Anterior cingulate cortex (tissue), 58 donors: ENCODE measurements at places on chromosomes 7 and 10.
A peak's percentile ranks its signal among the peaks of the same experiment; 100 is the strongest.

DNA sequence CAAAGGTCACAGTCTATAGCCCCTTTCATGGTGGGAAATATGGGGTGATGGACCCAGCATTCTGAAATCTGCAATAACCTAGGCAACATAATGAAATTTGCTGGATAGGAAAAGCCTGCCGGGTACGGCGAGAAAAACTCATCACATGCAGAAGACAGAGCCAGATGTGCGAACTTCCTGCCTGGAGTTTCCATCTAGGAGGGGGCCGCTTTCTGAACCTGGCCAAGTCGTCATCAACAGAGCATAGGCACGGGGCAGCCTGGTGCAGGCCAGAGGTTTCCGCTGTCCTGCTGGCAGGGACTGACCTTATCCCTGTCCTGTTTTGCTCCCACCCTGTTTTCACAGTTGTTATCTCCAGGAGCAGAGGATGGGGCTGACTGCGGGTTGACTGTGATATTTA, 27.4 kb downstream of the CCDC3 start:
- DNase-seq, result no peak

GRCh38 chr7:19830604-19831003, 57.2 kb upstream of the TMEM196 start:
- no peak for DNase-seq

- no peak for DNase-seq
Observed at GRCh38 chr7:105538339-105538738, 6.3 kb downstream of the RINT1 start.

DNA sequence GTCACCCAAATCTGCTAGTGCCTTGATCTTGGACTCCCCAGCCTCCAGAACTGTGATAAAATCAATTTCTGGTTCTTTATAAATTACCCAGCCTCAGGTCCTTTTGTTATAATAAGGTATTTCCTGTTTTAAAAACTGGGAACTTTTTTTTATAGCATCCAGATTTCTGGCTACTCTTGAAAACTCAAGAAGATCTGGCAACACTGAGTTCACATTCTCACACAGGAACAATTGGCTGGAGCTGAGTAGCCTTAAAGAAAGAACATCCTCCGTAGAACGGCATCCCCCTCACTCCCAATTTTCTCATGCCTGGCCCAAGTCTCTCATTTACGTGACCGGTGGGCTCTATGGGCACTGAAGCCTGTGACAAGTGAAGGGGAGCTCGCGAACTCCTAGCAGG, 47.1 kb downstream of the SLC35G1 start:
- no peak for DNase-seq

DNA sequence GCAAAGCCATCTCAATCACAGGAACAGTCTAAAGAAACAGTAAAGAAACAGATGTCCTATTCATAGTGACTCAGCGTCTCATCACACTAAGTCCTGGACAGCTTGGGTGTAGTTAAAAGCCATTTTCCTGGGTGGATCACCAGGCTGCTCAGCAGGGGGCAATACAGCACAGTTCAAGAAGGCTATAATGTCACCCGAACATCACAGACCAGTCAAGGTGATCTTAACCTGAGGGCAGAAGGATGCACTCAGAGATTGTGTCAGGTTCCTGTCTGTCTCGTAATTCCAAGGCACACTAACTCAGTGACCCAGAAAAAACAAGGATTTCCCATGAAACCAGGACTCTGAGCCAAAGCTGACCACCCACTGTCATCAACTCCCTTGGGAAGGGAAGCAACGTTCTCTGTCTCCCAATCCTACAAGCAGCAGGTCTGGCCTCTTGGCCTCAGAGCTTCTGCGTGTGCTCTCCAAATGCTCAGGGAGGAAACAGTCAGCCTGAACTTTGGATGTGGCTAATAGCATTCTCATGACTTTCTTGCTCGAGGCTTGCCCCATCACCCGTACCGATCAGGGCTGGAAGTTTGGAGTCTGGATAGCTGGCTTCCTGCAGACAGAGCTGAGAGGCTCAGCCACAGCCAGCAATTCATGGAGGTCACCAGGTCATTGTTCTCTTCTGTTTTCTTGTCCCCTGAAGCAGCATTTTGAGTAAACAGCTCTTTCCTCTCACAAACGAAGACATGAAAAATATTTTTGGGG, 90.4 kb upstream of the FAM171A1 start:
- no peak for DNase-seq

DNA sequence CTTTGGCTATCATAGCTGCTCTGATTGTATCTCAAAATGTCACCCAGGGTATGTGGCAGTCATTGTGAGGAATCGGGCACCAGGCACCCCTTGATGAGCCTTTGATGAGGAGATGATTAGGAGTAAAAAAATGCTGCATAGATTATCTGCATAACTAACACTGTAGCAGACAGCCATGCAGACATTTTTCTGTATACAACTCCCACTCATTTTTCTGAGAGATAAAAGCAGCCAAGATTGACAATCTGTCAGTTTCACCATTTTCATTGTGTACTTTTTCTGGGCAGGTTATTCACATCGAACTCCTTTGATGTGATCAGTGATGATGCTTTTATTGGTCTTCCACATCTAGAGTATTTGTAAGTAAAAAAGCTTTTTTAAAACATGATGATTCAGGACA, 19.4 kb downstream of the LGI1 start:
- DNase-seq, result no peak

DNA sequence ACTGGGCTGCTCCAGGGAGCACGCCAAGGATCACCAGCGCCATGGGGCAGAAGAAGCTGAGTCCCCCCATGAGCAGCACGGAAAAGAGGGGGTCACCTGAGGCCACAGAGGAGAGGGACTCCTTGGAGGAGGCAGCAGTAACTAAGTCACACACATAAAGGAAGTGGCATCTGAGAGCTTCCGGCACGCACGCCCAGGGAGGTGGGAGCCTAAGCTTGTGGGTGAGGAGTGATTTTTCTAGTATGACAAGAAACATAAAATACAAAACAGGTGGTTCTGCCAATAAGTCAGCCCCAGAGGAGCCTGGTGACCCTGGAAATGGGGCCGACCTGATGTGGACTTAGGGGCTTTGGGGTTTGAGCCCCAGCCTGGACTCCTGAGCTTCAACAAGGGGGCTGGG, 60.8 kb downstream of the CARD11 start:
- no peak for DNase-seq

GRCh38 chr7:85025312-85025756, 161.5 kb downstream of the SEMA3D start:
- DNase-seq, result no peak

- no peak for DNase-seq
Observed at GRCh38 chr10:33487014-33487776, 152.7 kb upstream of the NRP1 start.

- no peak for DNase-seq
Observed at GRCh38 chr7:28077616-28078015, 103.0 kb downstream of the JAZF1 start.

DNA sequence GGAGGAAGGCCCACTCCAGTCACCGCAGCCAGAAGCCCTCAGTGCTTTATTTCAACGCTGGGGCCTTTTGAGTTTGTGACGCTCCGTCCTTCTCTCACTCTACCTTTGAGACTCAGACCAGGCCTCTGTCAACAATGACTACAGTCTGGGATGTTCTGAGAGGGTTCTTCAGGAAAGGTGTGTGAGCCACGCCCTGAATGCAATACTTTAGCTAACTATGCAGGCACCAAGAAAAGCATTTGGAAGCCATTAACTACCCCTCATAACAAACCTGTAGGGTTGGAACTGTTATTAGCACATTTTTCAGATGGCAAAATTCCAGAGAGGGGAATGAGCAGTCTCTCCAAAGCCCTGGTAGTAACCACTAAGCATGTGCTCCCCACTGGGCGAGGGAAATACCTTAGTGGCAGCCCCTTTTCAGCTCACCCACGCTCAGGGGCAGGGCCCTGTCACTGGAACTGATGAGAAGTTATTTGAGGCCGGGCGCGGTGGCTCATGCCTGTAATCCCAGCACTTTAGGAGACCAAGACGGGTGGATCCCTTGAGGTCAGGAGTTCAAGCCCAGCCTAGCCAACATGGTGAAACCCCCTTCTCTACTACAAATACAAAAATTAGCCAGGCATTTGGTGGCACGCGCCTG, 5.7 kb upstream of the ARPC1B start:
- no peak for DNase-seq

DNA sequence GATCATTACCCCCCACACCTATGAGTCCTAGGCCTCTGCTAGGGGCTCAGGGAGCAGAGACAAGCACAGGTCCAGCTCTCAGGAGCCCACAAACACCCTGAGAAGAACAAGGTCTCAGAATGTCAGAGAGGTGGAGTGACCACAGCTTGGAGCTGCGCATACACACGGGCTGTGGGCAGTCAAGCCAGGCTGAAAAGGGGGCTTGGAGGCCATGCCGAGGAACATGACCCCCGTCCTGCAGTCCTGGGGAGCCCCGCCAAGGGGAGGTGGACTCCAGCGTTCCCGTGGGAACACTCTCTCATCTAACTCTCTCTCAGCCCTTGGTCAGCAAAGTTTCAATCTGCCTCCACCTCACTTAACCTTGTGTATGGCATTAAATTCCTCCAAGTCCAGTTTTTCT, 7.8 kb upstream of the MMP21 start:
- no peak for DNase-seq

- DNase-seq, result peak; percentile 68
Observed at GRCh38 chr10:110220398-110220797, 13.0 kb downstream of the MXI1 start.

- no peak for DNase-seq
Observed at GRCh38 chr7:157979636-157980340, 607.8 kb downstream of the PTPRN2 start.

- DNase-seq, result no peak
Observed at GRCh38 chr7:17103170-17103569, 195.3 kb upstream of the AHR start.

- no peak for DNase-seq
Observed at GRCh38 chr7:101861218-101861775, 43.9 kb downstream of the CUX1 start.

- no peak for DNase-seq
Observed at GRCh38 chr10:91162050-91162494, 58.4 kb upstream of the PCGF5 start.

DNA sequence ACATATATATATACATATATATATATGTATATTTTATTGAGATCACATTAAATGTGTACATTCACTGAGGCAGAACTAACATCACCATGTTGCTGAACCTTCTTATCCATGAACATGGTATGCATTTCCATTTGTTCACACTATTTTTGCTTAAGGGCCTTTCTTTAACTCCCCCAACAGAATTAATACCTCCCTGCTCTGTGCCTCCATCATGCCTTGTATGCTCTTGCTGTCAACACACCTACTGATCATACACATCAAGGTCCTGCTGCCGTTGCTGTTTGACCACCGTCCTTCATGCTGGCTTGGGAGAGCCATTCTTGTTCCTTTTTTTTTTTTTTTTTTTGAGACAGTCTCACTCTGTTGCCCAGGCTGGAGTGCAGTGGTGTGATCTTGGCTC, 43.5 kb downstream of the EPHB4 start:
- DNase-seq, result no peak

GRCh38 chr10:79247373-79248137, 99.7 kb upstream of the PPIF start:
- DNase-seq, result no peak

- no peak for DNase-seq
Observed at GRCh38 chr10:29714096-29714874, 79.5 kb upstream of the SVIL start.

GRCh38 chr7:144759653-144760052, 76.2 kb downstream of the TPK1 start:
- no peak for DNase-seq

GRCh38 chr10:57507788-57508187, 759.9 kb downstream of the IPMK start:
- no peak for DNase-seq

- peak; percentile 33 for DNase-seq
Observed at GRCh38 chr7:28980451-28981160, 22.5 kb upstream of the TRIL start.

DNA sequence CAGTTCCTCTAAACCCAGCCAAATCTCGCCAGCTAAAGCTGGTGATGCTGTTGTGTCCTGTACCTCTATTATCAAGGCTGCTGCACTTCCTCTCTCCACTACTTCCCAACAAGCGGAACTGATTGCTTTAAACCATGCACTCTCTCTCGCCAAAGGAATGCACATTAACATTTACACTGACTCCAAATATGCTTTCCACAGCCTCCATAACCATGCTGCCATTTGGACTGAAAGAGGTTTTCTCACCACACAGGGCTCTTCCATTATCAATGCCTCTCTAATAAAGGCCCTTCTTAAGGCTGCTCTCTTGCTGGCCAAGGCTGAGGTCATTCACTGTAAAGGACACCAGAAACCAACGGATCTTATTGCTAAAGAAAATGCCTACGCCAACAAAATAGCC, 11.4 kb upstream of the LRRC61 start:
- no peak for DNase-seq

DNA sequence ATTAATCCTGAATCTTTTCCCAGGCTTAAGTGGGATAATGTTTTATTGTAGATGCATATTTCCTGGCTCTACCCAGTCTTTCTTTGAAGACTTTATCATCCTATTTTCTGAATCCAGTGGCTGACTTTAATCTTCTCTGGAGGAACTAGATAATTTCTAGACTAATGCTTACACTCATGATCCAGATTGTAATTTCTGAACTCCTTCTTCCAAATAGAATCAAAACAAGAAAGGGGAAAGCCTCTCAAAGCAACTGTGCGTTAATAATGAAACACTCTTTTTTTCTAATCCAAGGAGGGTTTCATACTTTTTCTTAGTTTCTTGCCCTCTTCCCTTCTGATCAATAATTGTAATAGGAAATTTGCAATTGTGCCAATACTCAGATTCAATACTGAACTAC, 8.0 kb downstream of the GSTK1 start:
- no peak for DNase-seq

GRCh38 chr10:60454336-60454735, 64.7 kb upstream of the ANK3 start:
- no peak for DNase-seq

DNA sequence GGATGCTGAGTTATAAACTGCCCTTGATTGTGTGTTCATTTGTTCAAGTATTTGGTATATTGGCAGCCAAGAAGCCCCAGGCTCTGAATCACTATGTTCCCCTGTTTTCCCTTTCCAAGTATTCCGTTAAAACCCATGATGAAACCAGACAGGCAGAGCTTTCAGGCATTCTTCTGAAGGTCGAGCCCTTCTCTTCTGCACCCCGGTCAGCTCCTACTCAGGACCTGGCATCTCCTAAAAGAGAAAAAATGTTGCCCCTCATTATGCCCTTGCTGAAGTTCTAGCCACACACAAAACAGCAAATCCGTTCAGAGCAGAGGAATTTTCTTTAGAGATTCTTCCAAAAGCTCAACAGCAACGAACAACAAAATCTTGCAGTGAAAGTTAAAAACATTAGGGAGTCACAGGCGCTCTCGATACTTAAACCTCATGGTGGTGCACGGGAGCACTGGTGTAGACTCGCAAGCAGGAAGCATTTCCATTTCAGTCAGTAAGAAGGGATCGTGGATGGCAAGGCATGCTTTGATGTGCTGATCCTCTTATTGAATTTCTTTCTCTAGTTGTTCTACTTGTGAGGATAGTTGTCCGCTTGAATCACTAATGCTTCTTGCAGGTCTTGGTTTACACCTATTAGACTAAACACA, 264.9 kb downstream of the SKIDA1 start:
- DNase-seq, result peak; percentile 10

DNA sequence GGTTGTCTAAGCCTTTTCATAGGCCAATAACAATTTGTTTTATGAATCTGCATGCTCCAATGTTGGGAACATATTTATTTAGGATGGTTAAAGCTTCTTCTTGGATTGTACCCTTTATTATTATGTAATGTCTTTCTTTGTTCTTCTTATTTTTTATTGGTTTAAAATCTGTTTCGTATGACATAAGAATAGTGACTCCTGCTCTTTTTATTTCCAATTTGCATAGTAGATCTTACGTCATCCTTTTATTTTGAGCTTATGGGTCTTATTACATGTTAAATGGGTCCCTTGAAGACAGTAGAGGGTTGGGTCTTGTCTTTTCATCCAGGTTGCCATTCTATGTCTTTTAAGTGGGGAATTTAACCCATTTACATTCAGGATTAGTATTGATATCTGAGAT, 561.9 kb upstream of the GHITM start:
- DNase-seq, result no peak
